ENCODE measurements at places on chromosomes 5 and 9. TPM values are rescaled to one million over a fixed set of nuclear protein-coding genes. Genes with fewer than 3 reads are reported as not detected.

Gene FAF2
- 34.3 TPM for total RNA-seq

Gene PCDHGA10
- 0.18 TPM for total RNA-seq

Gene ALDH1A1
- total RNA-seq = 686 TPM

Gene PCDHB10
- total RNA-seq = not detected

Gene ECM2
- not detected for total RNA-seq

Gene PCDHGB2
- total RNA-seq = 0.77 TPM

DNA sequence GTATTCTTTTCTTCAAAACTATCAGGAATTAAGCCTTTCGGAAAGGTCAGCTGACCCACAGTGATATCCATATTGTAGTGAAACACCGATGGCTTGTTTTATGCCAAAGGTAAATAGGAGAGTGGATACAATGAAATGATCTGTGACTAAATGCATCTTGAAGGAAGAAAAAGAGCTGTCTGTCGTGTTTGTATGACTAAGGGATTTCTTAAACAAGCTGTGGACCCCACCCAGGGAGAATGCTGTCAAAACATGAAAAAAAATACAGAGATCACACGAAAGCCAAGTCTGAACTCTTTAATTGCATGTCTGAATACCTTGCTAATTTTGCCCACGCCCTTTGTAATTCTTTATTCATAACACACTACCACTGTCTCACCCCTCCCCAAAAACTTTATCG is 286.4 kb upstream of the WWC1 start:
- H3K4me3 ChIP-seq = no peak overlapping the region
- no peaks in the 10 kb centered on the region for H3K4me1 ChIP-seq
- 0 out of 3 replicates have a peak, but pooled peaks cover 8% of the 10 kb centered on the region for H3K27me3 ChIP-seq
- H3K27ac ChIP-seq = no peak overlapping the region

- peaks cover 16% of the 10 kb centered on the region for H3K4me1 ChIP-seq
- DNase-seq = no peak
- no peak overlapping the region for H3K27ac ChIP-seq
- no peak overlapping the region for H3K4me3 ChIP-seq
- H3K27me3 ChIP-seq = no peaks in the 10 kb centered on the region
These were observed 17.8 kb downstream of the DIMT1 start for GRCh38 chr5:62385816-62386400.

GRCh38 chr5:1421521-1422341 is 23.5 kb downstream of the SLC6A3 start:
- no peaks in the 10 kb centered on the region for H3K27me3 ChIP-seq
- no peak overlapping the region for H3K27ac ChIP-seq
- DNase-seq = no peak
- H3K4me3 ChIP-seq = no peak overlapping the region
- H3K36me3 ChIP-seq = no peaks in the 10 kb centered on the region
- H3K4me1 ChIP-seq = no peaks in the 10 kb centered on the region

GRCh38 chr5:98999631-99000030 is 70.8 kb upstream of the CHD1 start:
- no peaks in the 10 kb centered on the region for H3K27me3 ChIP-seq
- no peak overlapping the region for H3K27ac ChIP-seq
- H3K36me3 ChIP-seq = no peaks in the 10 kb centered on the region
- H3K4me3 ChIP-seq = no peak overlapping the region

GRCh38 chr5:72065751-72066255 is 41.5 kb upstream of the MAP1B start:
- H3K27ac ChIP-seq = no peak overlapping the region
- no peak overlapping the region for H3K4me3 ChIP-seq
- DNase-seq = no peak
- no peaks in the 10 kb centered on the region for H3K36me3 ChIP-seq
- no peaks in the 10 kb centered on the region for H3K4me1 ChIP-seq
- H3K27me3 ChIP-seq = no peaks in the 10 kb centered on the region

Measured in HepG2 (cell line).